ENCODE measurements at places on chromosomes 4 and X. TPM values are rescaled to one million over a fixed set of nuclear protein-coding genes. Genes with fewer than 3 reads are reported as not detected.

DNA sequence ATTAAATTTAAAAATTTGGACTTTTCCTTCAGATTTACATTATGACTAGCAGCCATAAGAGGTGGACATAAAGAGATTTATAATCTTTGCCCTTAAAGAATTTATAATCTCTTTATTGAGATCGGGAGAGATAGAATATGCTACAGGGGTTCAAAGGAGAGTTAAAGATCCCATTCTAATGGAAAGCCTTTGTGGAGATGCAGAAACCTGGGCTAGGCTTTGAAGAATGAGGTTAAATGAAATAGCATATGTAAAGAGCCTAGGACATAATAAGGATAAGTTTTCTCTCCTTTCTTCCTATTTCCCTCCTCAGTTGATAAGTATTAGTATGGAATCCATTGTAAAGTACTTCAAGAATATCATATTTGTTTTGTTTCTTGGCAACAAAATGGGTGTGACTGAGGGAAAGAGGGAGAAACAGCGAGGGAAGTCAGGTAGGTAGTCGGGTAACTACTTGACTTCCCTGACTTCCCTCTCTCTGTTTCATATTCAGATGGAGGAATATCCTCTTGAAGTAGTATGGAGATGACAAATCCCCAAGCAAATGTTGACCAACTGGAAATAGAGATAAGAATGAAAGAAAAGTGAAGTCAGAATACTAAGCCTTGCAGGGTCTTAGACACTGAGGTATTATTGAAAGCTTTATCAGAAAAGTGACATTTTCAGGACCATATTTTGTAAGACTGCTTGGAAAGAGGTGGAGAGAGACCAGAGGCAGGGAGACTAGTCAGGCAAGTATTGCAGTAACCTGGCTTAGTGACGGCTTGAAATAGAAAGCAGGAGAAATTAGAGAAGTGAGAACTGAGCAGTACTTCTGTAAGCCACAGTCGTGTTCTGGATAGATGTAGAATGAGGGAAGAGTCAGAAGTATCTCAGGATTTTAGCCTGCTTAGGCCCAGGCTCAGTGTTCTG, 82.9 kb downstream of the PDLIM5 start:
- DNase-seq: no peak

DNA sequence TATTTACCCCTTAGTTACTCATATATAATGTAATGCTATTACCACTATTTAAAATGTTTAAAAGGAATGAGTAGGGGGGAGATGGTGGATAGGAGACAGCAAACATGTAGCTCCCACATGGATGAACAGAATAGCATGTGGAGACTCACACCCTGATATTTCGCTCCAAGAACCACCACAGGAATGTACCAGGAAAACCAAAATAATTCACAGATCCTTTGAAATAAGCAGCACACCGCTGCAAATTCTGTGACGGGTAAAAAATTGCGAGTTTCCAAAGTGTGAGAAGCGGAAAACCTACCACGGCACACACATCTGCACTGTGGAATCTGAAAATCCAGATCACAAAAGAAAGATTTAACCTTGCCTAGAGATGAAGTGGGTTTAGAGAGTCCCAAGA, 428.2 kb downstream of the TLL1 start:
- DNase-seq: no peak

- DNase-seq: no peak
Observed at GRCh38 chr4:866761-867390, 40.9 kb upstream of the CPLX1 start.

Gene SH2D1A
- 0.13 TPM for total RNA-seq

Gene RHOH
- total RNA-seq: not detected

Gene FDCSP
- not detected for total RNA-seq

Gene COL4A6
- not detected for total RNA-seq

Gene F11
- not detected for total RNA-seq

All from SK-MEL-5 (cell line).